ENCODE measurements at places on chromosomes 5 and 9.

DNA sequence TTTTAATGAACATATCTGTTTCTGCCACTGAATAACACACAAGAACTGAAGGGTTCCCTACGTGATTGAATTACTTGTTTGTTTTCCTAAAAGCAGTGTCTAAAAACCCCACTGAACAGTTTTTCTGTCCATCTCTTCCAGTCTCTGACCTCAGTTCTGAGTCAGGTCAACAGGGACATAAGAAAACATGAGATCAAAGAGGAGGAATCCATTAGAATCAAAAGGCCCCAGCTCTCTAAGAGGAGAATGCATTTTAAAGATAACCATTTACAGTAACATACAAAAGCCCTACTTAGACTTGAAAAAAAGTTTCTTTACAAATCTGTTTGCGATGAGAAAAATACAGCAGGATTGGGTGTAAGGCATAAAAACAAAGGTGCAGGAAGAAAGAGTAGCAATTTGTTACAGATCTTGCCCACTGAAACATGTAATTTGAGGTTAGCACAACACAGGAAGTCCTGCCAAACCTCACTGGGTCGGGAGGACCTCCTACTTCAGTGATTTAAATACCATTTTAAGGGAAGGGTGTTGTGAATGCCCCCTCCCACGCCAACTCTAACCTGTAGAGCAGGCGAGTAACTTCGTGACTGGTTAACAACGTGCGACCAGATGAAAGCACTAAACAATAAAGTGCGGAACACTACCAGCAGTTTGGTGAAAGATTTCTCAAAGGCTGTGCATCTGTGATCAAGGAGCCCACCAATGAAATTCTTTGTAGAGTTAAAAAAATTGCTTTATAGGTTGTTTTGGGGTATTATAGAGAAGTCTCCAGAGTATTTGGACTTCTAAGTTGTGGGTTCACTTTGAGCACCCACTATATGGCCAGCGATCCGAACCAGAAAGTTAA lies 1.3 kb downstream of the QSOX2 start:
- DNase-seq: no peak

- DNase-seq: peak; percentile 43
Observed at GRCh38 chr5:143033535-143034250, 263.5 kb downstream of the ARHGAP26 start.

- no peak for DNase-seq
Observed at GRCh38 chr5:2577312-2578036, 174.0 kb downstream of the IRX2 start.

DNA sequence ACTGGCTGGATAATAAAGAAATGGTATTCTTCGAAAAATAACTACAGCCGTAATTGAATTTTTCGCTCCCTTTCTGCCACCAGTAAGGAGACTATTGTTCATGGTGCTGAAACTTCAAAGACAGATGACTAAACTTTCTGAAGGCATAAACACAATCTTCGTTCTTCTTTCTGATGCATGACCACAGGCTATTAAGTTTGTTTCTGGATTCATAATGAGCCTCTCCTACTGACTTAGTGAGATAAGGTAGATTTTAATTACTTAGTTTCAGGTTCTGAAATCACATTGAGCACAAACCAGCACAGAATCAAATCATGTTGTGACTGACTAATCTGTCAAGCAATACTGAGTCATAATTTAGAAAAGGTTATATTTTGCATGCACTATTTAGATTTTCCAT lies 441.8 kb upstream of the CCNG1 start:
- DNase-seq: no peak

GRCh38 chr5:160044391-160044804 lies 35.5 kb downstream of the TTC1 start:
- no peak for DNase-seq

- peak; percentile 5 for DNase-seq
Observed at GRCh38 chr9:69822116-69822750, 1.6 kb downstream of the CFAP95 start.

GRCh38 chr5:6215891-6216290 lies 162.5 kb downstream of the MED10 start:
- DNase-seq: no peak

DNA sequence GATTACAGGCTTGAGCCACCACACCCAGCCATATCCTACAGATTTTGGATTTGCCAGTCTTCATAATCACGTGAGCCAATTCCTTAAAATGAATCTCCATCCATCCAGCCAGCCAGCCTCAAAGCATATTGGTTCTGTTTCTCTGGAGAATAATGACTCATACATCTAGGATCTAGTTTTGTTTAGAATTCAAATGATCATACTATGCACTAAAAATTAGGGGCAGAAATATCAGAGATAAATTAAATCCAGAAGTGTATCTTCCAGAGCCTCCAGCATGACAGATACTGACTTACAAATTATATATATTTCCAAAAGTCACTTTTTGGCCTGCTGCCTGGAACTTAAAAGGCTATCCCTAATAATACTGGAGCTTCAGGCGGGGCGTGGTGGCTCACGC lies 119.1 kb upstream of the NR5A1 start:
- no peak for DNase-seq

DNA sequence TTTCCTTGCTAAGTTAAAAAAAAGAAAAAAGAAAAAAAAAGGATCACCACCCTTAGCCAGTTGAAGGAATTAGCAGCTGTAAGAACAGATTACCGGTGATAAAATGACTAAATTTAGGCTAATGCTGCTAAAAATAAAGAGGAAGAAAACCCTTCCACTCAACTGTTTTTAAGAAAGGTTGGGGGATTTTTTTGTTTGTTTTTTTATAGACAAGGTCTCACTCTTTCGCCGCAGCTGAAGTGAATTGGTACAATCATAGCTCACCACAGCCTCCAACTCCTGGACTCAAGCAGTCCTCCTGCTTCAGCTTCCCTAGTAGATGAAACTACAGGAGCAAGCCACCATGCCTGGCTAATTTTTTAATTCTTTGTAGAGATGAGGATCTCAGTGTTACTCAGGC lies 101.7 kb downstream of the SNCAIP start:
- no peak for DNase-seq

GRCh38 chr5:73654171-73654811 lies 28.3 kb downstream of the ARHGEF28 start:
- DNase-seq: no peak
